ENCODE measurements at places on chromosomes 7 and 10. TPM values are rescaled to one million over a fixed set of nuclear protein-coding genes. Genes with fewer than 3 reads are reported as not detected.

SMO gene
- 7.7 TPM for total RNA-seq

- DNase-seq: no peak
Observed at GRCh38 chr7:43658718-43659548, 70.4 kb downstream of the COA1 start.

GRCh38 chr10:101578803-101579515 is 9.1 kb downstream of the POLL start:
- no peak for DNase-seq

ASZ1 gene
- not detected for total RNA-seq

DNA sequence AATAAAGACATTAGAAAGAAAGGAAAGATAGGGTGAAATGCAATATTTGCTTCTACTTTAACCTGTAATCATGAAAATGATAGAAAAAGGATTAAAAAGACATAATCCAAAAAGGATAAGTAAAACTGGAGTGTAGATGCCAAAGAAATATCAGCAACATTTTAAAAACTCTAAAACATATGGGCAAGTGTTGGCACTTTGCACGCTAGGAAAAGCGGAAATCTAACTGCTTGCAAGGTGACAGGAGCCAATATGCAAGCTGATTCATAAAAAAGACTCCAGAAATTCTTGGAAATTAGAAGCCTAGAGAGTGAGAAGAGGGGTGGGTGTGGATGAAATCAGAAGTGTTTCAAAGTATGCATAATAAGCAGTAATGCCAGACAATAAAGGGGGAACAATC is 161.1 kb downstream of the SEMA3E start:
- no peak for DNase-seq

FAM13C gene
- 2.2 TPM for total RNA-seq

GPR26 gene
- not detected for total RNA-seq

DNA sequence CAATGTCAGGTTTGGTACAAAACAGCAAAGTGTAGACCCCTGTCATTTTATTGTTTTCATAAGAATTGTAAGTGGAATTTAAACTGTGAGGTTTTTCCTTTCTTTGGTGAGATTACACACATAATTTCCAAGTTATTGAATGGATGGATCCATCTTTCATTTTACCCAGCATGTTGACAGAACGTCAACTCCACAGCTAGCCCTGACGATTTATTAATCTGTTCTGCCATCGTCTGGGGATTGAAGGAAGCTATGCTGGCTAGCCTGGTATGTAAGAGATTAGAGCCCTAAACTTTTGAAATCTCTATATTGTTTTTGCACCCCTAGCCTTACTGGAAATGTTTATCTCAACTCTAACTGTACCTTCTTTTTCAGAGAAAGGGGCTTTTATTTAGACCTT is 8.6 kb downstream of the WNT16 start:
- DNase-seq: no peak

DNA sequence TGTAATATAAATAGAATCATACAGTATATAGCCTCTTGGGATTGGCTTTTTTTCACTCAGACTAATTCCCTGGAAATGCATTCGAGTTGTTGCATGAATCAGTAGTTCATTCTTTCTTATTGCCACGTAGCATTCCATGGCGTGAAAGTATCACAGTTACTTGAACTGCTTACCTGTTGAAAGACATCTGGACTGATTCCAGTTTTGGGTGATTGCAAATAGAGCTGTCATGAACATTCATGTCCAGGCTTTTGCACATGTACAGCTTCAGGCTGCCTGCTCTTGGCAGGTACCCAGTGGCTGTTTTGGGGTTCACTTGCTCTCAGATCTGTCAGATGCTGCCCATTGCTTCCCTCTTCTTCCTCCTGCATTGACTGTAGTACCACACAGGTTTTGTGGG is 54.9 kb downstream of the LRGUK start:
- DNase-seq: no peak

GRCh38 chr10:50275650-50276235 is 24.4 kb upstream of the ASAH2 start:
- DNase-seq: no peak

GRCh38 chr7:55970978-55971377 is 6.6 kb downstream of the NIPSNAP2 start:
- no peak for DNase-seq

TCAF2 gene
- total RNA-seq: 1.9 TPM

HOGA1 gene
- 6.6 TPM for total RNA-seq

GRCh38 chr10:115355162-115355760 is 262.1 kb downstream of the ATRNL1 start:
- DNase-seq: no peak

- no peak for DNase-seq
Observed at GRCh38 chr10:109769966-109770365, 153.3 kb downstream of the XPNPEP1 start.

BTBD16 gene
- 0.37 TPM for total RNA-seq

DNA sequence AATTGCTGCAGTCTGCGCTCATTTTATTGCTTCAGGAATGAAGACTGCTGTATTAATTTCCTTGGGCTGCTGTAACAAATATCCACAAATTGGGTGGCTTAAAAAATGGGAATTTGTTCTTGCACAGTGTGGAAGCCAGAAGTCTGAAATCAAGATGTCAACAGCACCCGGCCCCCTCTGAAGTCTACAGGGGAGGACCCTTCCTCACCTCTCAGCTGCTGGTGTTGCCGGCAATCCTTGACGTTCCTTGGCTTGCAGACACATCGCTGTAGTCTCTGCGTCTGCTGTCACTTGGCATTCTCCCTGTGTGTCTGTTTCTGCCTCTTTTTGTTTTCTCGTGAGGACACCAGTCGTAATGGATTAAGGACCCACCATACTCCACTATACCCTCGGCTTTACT is 166.2 kb downstream of the PTPN20 start:
- DNase-seq: no peak

DNA sequence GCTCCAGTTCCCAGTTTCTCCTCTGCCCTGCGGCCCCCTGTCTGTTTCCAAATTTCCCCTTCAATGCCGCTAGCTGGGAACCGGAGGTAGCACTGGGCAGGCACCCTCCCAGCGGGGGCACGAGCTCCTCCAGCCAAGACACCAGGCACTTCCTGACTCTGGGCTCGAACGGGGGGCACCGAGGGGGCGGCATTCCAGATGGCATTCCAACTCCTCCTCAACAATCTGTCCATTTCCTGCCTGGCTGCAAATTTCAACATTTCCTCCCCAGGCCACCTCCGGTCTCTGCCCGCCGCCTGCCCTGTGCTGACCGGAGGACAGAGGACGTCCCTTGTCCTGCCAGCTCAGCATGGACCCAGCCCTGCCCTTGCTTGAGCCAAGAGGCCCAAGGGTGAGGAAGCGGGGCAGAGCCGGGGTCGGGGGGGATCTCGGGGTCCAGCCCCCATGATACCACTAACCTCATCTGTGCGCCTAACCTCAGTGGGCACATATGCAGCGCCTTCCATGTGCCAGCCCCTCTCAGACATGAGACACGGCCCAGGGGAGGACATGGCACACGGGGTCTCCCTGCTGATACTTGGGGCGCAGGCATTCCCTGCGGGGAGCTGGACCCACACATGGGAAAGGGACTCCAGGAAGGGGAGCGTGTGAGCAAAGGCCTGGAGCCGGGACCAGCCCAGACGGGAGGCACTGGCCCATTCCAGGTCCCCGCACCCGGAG is 58.0 kb downstream of the PDGFA start:
- peak; percentile 13 for DNase-seq

GRCh38 chr10:90302758-90303481 is 554.9 kb downstream of the HTR7 start:
- no peak for DNase-seq

DNA sequence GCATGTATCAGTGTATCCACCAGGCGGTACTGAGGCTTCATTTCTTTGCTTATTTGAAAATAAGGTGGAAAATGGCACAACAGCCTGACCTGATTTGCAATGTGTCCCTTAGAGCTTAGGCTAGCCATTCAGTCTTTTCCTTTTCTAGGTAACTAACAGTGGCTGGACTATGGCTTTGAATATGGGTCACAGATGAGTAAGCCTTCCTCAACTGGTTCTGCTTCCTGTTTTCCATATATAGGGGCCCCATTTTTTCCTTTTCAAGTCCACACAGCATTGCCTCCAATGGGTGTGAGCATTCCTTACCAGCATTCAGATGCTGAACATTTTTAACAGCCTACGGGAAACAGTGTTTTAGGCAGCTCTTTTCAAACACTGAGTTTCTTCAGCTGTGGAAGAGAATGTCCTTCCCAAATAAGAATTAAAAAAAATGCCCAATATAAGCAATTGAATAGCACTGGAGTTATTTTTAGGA is 3.9 kb upstream of the ITGB1 start:
- no peak for DNase-seq

- DNase-seq: no peak
Observed at GRCh38 chr7:8232999-8233847, 28.7 kb downstream of the ICA1 start.

STEAP1B gene
- 1.3 TPM for total RNA-seq

MYPN gene
- total RNA-seq: not detected

GRCh38 chr10:77321838-77322237 is 315.8 kb downstream of the KCNMA1 start:
- DNase-seq: no peak

DNA sequence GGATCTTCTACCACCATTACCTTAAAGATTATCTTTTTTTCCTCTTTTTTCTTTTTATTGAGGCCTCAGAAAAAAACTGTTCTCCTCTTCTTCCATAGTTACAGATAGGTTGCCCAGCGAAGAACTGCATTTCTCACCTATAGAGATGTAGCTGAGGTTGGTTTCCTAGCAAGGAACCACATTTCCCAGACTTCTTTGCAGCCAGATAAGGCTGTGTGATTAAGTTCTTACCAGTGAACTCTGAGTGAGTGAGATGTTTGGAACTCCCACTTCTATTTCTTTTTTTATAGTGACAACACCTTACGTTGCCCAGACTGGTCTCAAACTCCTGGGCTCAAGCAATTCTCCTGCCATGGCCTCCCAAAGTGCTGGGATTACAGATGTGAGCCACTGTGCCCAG is 5.9 kb upstream of the MCMBP start:
- DNase-seq: no peak

DNA sequence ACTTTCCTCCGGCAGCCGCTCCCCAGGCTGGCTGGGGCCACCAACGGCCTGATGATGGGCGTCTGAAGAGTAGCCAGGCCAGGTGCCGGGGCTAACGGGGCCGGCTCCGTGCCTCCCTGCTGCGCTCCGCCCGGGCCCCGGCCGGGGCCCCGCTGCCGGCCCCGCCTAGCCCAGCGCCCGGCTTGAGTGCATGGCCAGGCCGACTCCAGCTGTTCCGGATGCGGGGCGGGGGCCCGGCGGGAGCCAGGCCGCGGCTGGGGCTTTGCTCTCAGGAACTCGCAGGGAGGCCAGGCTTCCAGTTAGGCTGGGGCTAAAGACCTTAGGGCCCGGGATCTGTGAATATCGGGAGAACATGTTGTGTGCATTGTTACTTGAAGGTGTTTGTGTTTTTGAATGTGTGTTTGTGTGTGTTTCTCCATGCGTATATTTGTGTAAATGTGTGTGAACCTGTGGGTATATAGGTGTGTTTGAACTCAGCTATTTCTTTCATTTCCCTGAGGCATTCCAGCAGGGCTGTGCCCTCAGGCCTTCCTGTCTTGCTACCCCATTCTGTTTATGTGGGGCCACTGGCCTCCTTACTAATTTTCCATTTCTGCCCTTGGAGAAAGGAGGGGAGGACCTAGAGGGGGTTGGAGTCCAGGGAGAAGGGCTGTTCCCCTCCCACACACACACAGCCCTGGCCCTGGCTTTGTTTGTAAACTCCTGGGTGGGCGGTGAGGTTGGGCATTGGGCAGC is 1.1 kb upstream of the LBX1 start:
- no peak for DNase-seq

DNA sequence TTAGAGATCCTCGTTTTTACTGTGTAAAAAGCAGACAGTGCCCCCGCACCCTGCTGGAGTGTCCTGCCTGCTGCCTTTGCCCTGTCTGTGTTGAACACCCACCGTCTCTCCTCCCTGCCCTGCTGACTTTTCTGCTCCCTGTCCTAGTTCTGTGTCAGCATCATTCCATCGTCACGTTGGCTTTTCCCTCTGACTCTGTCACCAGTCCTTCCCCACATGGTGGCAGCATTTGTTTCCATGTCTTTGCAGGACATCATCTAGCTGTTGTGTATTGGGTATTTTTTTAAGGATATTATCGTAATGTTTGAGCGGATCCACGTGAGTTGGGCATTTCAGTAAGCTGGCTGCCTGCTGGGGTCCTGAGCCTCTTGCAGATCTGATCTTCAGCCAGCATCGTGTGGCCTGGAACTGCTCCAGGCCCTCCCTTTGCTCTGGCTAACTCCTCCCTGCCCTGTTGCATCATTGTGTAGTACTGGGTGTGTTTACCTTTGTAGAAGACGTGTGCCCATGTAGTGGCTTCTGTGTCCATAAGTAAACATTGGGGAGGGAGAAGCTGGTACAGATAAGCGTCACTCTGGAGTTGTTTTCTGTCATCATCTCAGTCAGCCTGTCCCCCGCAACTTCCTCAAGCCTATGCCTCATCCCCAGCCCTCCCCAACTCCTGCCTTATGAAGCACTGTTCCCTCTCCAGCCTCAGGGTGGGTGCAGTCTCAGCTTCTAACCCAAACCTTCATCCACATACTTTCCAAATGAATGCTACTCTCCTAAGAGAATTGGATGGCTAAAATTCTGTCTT is 44.3 kb downstream of the TRRAP start:
- no peak for DNase-seq

FFAR4 gene
- total RNA-seq: 3.0 TPM

LIPN gene
- 1.4 TPM for total RNA-seq

LRRN3 gene
- total RNA-seq: 2.7 TPM

KAZALD1 gene
- 1.7 TPM for total RNA-seq

GRCh38 chr10:96513698-96514561 is at the start of gene TLL2:
TSS of gene TLL2 (minus strand) at chr10:96513926. CDS start at chr10:96513685, 241 bp downstream.
- DNase-seq: peak; percentile 54
